Fibroblast of skin of left quadriceps (primary cell): ENCODE measurements at places on chromosomes 1 and 21.
A peak's percentile ranks its signal among the peaks of the same experiment; 100 is the strongest.

DNA sequence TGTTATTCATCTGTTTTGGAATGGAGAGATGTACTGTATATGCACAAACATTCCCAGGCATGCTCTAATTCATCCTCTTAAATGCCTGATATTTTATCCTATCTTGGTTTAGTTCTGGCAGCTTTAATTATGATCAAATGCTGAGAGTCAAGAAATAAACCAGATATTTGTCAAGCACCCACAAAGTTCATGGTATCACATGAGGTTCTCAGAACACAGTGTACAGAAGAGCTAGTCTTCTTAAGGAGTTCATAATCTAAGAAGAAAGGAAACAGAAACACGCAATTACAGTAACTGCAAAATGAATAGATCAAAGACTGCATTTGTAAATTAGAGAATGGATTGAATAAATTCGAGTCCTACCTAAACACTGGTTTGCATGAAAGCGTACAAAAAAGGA, 58.3 kb upstream of the KCNH1 start:
- DNase-seq, result no peak

GRCh38 chr1:45246760-45247159, 40.4 kb upstream of the ZSWIM5 start:
- DNase-seq, result no peak

DNA sequence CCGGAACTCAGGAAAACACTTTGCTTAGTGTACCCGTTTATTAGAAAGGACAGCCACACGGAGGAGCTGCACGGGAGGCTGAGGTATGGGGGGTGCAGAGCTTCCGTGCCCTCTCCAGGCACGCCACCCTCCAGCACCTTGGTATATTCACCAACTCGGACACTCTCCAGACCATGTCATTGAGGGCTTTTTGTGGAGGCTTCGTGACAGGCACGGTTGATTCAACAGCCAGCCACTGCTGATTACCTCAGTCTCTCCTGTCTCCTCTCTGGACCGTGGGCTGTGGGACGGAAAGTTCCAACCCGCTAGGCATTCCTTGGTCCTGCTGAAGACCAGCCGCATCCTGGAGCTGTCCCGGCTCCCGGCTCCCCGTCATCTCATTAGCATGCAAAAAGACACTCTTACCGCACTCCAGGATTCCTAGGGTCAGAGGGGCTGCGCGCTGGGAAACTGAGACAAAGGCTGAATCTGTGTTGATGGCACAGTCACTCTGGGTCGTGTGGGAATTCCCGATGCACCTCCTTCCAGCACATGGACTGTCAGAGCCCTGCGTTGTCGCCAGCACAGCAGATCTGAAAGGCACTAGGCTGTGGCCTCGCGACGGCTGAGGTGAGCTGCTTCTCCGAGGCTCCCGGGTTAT, 65.6 kb downstream of the PRKCZ start:
- DNase-seq, result no peak

DNA sequence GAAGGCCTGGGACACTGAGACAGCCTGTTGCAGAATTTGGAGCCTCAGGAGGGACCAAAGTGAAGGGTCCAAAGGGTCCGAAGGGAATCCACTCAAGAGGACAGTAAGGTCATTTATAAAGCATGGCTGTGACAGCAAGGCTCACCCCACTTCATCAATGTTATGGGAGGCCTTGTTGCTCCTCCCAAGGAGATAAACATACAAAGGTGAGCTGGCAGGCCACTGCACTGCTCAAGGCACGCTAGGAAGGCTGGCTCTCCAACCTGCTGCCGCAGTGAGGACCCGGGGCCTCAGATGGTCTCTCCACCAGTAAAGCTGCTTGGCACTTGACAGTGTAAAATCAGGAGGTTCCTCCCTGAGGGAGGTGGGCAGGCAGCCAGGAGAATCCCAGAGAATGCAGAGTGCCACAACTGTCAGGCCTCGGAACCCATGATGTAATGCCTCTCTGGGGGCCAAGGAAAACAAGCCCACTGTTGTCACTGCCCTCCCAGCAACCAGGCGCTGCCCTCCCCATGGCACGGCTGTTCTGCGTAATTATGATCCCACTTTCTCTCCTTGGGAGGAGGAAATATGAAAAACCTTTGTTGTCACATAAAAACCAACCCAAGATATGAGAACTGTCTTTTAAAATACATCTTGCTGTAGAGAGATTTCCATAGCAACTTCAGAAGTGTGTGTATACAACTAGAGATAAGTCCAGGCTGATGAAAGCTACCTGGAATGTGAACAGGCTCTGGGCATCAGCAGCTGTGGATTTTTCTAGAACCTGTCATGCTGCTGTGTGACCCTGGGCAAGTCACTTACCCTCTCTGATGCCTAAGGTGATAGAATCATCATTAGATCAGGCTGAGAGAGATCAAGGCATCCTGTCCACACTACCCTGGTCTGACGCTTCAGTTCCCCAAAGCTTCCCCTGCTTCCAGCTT, 102.5 kb downstream of the KCNN3 start:
- DNase-seq, result no peak

GRCh38 chr1:119603695-119604094, 44.4 kb downstream of the ZNF697 start:
- DNase-seq, result no peak

- no peak for DNase-seq
These were observed 15.3 kb downstream of the VAV3 start for GRCh38 chr1:107949467-107950253.

DNA sequence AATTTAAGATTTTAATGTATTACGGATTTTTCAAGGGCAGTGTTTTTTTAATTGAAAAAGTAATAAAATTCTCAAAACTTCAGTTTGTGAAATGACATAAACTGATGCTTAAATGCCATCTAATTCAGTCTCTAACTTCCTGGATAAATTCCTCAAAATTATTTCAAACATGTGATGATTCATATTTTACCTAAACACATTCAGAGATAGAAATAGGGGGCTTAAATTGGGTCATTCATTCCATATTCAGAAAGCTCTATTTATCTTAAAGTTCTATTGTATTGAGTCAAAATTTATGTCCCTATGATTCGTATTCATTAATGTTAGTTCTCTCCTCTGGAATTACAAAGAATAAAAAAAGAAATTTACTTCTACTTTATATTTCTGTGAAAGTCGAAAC, 713.6 kb upstream of the CHRM3 start:
- no peak for DNase-seq

GRCh38 chr1:244865028-244865371, 657 bp upstream of the HNRNPU start:
- no peak for DNase-seq

- DNase-seq, result no peak
These were observed 140.8 kb downstream of the ASTN1 start for GRCh38 chr1:177023726-177024125.

GRCh38 chr1:182348961-182349747, 42.4 kb downstream of the GLUL start:
- DNase-seq, result no peak

DNA sequence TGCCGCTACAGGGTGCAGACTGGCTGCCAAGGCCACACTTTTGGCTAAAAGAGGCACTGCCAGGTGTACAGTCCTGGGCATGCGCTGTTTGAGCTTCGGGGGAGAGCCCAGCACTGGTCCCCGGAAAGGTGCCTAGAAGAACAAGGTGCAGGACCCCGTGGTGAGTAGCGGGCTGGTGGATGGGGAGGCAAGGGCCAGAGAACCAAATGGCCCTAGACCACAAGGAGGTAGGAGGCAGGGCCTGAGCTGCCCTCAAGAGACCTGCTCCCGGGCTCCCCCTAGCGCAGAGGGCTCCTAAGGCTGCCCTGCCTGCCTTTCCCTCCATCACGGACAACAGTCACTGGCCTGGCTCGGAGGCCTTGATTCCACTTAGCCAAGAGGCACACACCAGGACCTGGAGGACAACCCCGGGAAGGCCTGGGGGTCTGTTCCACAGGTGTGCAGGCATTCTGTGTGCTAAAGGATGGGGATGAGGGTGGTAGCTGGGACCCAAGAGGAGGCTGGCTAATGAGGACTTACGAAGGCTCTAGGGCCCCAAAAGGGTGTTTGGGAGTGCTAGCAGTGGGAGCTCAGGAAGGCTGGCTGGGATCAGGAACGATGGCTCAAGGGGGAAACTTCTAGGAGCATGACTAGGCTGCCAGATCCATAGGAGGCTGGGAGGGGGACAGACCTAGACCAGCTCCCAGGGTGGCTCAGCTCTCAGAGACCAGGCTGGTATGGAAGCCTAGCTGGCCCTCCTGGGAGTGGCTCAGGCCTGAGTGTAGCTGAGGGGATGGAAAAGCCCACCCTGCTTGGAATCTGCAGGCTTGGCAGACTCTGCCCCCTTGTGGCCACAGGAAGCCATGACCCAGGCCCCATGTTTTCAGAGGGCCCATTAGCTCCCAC, 742 bp downstream of the ARTN start:
- peak; percentile 37 for DNase-seq

DNA sequence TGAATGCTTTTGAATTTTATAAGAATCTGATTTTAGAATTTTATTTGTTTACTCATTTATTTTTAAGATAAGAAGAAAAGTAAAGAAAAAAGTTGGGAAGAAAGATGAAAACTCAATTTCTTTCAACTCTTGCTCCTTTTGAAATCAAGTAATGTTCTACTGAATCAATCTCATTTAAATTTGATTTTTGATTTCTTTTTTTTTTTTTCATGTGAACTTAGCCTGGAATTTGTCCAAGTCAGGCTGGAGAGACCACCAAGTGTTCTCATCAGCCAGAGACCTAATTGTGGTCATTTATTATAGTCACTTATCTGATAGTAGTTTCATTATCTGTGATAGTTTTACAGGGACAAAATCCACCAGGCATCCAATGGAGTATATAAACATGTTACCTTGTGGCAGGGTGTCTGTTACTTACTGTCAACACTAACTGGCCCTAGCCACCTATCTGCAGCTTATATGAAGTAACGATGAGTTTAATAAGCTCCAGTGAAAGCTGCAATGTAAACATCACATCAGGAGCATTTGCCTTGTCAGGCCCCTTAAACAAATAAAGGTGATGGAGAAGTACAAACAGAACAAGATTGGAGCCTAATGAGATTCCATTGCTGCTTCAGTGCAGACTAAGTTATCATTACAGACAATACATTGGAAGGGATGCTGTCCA, 39.2 kb downstream of the HLX start:
- DNase-seq, result no peak

- DNase-seq, result no peak
These were observed 31.3 kb downstream of the PTGFRN start for GRCh38 chr1:116940814-116941599.

DNA sequence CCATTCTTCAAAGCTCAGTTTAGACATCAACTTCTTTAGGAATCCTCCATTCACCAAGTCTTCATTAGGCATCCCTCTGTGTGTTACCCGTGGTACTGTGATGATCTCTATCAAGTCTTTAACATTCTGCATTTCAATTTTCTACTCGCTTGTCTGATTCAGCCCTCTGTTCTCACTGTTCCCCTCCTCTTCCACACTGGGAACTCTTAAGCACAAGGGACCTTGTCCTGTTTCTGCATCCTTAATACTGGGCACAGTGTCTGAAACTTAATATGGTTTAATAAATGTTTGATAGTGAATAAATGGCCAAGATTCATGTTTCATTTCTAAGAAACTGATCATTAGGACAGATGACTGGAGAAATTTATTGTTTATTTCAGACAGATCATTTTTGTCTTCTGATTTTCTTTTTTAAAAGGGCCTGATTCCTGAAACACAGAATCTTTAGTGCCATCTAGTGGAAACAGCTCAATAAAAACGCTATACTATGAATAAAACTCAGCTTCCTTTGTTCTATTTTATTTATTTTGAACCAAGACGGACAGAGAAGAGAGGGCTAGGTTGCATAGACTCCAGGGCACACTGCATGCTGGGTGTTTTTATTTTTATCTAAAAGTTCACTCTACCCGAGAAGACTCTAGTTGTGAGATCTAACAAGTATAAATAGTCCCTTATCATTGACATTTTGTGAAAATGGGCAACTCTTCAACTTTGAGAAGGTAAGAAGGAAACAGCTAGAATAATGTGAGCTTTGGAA, 7.0 kb upstream of the TRIM45 start:
- DNase-seq, result peak; percentile 24

DNA sequence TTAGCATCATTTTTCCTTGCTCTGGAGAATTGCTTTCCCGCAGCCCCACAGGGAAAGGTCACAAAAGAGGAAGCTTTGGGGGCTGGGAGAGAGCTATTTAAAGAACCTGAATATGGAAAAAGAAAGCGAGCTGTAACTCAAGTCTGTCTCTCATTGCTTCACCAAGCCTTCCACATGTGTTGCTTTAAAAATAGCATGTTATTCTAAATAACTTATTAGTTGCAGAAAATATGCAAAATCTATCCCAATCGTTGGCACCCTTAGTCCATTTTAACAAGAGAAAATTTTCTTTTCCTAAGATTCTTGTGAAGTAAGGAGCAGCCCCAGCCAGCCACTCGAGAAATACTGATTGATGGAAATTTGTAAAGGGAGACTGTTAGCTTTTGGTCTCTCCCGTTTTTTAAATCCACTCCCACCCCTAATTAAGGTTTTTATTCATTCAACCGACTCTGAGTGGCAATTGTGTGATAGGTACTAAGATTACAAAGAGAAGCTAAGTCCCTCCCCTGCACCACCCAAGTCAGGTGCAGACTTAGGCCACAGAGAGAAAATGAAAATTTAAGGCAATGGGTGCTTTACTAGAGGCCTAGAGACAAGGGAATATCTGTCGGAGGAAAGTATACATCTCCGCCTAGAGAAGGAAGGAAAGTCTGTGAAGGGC, 802 bp downstream of the CYP4X1 start:
- DNase-seq, result no peak

DNA sequence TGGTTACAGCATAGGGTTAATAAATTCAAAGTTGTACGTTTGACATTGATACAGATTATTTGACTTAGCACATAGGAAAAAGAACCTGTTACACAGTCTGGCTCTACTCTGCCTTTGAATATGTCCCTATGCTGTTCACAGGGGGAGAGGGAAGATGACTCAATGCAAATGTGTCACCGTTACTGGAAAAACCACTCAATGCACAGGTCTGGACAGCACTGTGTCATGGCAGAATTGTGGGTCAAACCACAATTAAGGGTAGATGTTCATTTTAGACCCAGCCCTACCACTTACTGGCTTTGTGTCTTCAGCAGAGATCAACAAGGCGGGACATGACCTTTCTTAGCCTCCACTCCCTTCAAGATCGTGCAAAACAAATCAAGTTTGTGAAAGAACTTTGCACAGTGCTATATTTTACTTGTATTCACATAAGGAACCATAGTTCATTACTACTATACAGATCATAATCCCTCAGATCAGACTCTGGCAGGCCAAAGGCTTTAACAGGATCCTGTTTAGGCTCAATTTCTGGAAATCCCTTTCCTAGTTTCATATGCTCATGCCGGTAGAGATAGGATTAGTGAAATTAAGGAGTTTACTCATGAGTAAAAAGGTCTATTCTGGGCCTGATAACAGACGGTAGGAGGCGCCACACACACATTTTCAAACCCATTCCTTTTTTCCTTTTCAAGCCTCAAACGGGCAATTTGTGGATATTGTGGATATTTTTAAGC, 22.1 kb downstream of the EIF2D start:
- no peak for DNase-seq
